Mucosa of descending colon (tissue), 3 donors: ENCODE measurements at places on chromosomes 5 and 9. TPM values are rescaled to one million over a fixed set of nuclear protein-coding genes. Genes with fewer than 3 reads are reported as not detected.

- no peak for DNase-seq
These were observed 41.0 kb downstream of the FXN start for GRCh38 chr9:69076550-69076949.

Gene FEM1C
- 37.7 TPM for total RNA-seq

Gene THBS4
- total RNA-seq = 4.8 TPM

- DNase-seq = no peak
These were observed 1.7 kb upstream of the TMEM267 start for GRCh38 chr5:43485406-43485805.

GRCh38 chr9:98334796-98335195 lies 79.3 kb upstream of the TBC1D2 start:
- DNase-seq = no peak

DNA sequence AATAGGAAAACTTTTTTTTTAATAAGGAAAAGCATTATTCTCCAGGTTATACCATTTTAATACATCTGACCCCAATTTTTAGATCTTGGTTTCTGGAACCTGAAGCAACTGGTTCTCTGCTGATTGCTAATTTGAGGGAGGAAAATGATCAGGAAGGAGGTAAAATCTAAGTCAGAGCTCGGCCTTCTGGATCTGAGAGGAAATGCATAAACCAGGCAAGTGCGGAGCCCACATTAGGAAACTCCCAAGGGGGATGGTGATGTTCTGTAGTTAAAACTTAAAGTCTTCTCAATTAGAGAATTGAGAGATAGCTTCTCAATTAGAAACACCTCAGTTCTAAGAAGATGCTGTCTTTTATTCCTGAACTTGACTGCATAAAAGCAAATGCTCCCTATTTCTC lies 113.5 kb downstream of the TSSK1B start:
- no peak for DNase-seq

Gene NEURL1B
- 65.7 TPM for total RNA-seq

DNA sequence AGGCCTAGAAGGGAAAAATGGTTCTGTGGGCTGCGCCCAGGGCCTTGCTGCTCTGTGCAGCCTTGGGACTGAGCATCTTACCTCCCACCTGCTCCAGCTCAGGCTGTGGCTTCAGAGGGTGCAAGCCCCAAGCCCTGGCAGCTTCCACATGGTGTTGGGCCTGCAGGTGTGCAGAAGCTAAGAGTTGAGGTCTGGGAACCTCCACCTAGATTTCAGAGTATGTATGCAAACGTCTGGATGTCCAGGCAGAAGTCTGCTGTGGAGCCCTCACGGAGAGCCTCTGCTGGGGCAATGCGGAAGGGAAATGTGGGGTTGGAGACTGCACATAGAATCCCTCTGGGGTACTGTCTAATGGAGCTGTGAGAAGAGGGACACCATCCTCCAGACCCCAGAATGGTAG lies 36.0 kb downstream of the FBXL7 start:
- no peak for DNase-seq

- DNase-seq = no peak
These were observed 50.4 kb downstream of the STARD4 start for GRCh38 chr5:111461934-111462333.

GRCh38 chr5:72194846-72195245 lies 87.6 kb downstream of the MAP1B start:
- DNase-seq = no peak

GRCh38 chr5:128870373-128870772 lies 94.9 kb upstream of the SLC27A6 start:
- no peak for DNase-seq

DNA sequence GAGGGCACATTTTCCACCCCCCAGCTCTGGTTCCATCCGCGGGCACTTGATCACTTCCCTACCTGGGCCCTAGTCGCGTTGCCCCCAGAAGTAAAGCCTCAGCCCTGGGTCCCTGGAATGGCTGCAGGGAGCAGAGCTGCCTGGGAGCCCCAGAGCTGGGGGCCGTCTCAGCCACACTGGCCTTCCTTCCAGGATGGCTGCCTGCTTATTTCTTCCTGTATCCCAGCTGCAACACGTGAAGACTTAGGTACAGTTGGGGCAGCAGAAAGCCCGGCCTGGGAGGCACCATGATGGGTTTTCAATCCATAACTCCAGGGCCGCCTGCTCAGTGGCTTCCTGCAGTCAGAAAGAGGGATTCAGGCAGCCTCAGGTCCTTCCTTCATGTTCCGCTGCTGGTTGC lies 232.3 kb downstream of the IRX2 start:
- no peak for DNase-seq

DNA sequence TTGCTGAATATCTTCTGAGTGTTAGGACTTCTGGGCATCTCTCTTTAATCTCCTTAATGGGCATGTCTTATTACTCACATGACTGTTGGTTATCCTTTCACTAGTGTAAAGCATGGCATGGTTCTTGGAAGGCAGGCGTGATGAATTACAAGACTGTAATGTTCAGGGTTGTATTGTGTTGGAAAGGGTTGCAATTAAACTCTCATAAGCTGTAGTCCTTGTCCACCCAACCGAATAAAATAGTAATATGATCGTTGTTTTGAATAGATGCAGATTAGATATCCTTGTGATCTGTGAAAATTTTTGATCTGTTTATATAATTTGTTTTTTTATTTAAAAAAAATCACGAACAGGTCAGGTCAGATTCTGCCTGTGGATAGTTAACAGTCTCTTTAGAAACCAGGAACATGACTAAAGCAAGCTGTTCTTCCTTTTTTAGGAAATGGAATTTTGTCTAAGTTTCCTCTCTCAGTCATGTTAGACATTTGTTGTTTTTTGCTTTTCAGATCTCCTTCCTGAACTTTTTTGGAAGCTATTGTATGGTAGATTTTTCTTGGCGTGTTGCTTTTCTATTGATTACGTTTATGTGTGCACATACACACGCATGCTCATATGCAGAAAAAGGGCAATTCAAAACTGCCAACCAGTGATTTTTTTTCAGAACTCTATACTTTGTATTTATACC lies 121.8 kb downstream of the ARHGEF28 start:
- no peak for DNase-seq

DNA sequence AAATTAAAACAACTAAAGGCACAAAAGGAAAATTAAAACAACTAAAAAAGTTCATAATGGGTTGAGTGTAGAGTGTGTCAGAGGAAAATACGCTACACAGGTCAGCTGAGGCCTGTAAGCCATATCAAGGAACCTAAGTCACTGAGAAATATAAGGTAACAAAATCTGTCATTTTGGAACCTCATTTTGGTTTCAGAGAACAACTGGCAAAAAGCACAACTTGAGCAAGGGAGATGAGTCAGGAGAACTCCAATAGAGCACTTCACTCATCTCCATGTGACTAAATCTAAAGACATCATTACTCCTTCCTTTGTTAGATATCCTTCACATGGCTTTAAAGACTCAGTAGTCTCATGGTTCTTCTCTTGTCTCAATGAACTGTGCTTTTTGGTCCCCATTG lies 269.4 kb upstream of the POU5F2 start:
- DNase-seq = no peak

DNA sequence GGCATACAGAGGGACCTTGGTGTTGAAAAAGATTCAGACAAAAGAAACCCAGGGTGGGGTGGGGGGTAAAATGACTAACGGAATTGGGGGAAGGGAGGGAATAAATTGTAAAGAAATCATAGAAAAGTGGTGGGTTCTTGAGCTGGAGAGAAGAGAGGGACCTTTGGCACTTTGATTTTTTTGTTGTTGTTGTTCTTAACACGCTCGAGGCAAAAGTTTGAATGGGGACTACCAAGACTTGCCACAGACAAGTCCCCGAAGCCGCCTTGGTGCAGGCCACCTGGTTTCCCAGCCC lies 616 bp downstream of the VCAN start:
- DNase-seq = no peak

GRCh38 chr5:68350176-68350575 lies 134.6 kb downstream of the PIK3R1 start:
- no peak for DNase-seq

- DNase-seq = peak; percentile 99
These were observed at the start of the genes C9orf78 and USP20 for GRCh38 chr9:129835128-129835859. Gene C9orf78, minus strand, starts transcription at chr9:129835275. Its CDS starts 54 bp downstream, at chr9:129835221. Gene USP20, plus strand, starts transcription at chr9:129835458. Its CDS starts 17,098 bp downstream, at chr9:129852556.

GRCh38 chr9:111298111-111298510 lies 31.9 kb downstream of the OR2K2 start:
- DNase-seq = no peak

Gene PAIP2
- total RNA-seq = 44.5 TPM

GRCh38 chr9:36053971-36054370 lies 17.3 kb downstream of the RECK start:
- no peak for DNase-seq

GRCh38 chr5:1138445-1139245 lies 26.8 kb upstream of the SLC12A7 start:
- no peak for DNase-seq

Gene BHMT2
- total RNA-seq = 0.49 TPM

Gene ARAP3
- total RNA-seq = 10.9 TPM

DNA sequence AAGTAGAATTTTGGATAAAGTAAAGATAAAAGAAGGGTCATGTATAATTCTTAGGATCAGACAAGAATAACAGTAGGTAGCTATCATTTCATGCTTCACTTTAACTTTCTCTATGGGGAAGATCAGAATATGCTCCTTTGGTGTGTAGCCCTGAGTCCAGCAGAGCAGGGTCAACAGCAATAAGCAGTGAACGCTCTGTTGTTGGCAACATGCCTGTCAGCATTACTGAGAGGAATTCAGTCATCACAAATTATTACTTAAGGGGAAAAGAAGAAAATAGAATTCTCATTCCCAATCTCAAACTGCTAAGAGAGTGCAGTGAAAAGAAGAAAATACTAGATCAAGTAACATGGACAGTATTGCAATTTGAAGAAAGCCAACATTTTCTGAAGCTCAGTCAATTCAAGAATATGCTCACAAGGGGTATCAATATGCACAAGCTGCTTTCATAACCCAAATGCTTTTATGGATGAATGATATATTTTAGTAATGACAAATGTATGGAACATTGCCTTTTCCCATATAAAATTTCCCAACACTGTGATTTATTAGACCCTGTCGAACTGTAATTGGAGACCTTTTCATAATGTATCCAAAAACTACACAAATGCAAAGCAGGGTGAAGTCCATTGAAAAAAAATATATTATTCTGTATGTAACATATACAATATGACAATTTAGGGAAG lies 1359.4 kb downstream of the EFNA5 start:
- DNase-seq = no peak

DNA sequence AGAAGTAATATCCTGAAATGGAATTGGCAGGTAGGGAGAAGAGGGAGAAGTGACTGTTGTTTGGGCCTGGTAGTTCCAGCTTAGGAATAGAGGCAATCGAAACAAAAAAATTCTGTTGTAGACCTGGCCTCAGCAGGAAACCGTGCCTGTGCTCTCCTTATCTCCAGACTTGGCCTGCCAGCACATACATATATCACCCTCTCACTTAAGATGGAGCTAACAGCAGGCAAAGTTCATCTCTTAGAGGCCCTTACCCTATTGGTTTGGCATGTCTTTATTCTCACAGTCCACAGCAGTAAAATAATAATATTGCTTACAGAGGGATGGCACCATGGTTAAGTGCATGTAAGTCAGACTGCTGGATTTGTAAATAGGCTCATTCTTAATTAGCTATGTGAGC lies 19.6 kb upstream of the TNC start:
- DNase-seq = no peak

DNA sequence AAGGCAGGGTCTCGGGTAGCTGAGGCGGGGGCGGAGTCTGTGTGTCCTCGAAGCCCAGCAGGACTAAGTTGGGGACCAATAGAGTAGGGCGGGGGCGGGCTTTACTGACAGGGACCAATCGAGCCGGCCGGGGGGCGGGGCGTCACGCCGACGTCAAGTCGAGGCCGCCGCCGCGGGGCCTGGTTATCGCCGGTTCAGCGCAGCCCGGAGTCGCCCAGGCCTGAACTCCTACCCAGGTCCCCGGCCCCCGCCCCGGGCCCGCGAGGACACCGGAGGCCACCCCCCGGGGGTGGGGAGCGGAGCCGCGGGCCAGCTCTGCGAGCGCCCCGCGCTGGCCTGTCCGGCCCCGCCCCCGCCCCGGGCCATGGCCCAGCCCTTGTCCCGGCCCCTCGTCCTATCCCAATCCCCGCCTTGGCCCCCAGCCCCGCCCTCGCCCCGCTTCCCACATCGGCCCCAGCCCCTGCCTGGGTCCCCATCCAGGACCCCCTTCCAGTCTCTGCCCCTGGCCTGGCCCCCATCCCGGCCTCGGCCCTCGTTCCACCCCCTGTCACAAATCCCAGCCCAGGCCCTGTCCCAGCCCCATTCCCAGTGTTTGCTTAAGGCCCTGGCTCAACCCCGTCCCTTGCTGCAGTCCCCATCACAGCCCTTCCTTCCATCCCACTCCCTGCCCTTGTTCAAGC lies at the start of gene TMEM8B:
TSS of gene TMEM8B (plus strand) at position 145 of the 680 bp plus-strand sequence. CDS start at position 365, 220 bp downstream.
- DNase-seq = peak; percentile 97

GRCh38 chr5:120083851-120084542 lies 380.1 kb upstream of the PRR16 start:
- DNase-seq = no peak

- no peak for DNase-seq
These were observed 170.3 kb upstream of the RAD23B start for GRCh38 chr9:107112707-107113243.

GRCh38 chr5:88785746-88786565 lies 97.0 kb downstream of the MEF2C start:
- no peak for DNase-seq

DNA sequence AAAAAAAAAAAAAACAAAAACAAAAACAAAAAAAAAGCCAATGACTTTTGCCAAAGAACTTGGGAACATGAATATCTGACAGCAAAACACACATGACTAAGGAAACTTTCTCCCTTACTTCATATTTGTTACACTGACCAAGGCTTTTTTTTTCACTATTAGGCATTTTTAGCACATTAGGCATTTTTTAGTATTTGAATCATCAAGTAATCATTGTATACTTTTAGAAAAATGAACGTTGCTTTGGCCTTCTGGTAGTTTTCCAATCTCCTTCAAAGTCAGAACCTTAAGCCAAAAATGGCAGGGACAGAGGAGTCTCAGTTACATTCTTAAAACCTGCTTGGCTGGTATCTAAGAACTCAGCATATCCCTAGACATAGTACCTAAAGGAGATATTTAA lies 19.3 kb downstream of the NREP start:
- no peak for DNase-seq
